Thoracic aorta (tissue), 2 donors: ENCODE measurements at places on chromosomes 7 and 10. TPM values are rescaled to one million over a fixed set of nuclear protein-coding genes. Genes with fewer than 3 reads are reported as not detected.

DNA sequence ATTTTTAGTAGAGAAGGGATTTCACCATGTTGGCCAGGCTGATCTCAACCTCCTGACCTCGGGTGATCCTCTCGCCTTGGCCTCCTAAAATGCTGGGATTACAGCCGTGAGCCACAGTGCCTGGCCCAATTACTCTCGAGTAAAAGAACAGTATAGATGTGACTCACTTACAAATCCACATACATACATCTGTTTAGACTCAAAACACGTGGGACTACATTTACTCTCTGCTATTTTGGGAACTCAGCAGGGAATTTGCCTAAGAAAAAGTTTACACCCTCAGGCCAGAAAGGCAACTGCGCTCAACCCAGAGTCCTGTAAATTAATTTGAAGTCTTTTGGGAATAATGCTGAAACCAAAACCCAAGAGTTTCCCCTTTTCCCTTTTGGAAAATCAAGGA is 289.7 kb downstream of the KLF6 start:
- no peak for DNase-seq

DNA sequence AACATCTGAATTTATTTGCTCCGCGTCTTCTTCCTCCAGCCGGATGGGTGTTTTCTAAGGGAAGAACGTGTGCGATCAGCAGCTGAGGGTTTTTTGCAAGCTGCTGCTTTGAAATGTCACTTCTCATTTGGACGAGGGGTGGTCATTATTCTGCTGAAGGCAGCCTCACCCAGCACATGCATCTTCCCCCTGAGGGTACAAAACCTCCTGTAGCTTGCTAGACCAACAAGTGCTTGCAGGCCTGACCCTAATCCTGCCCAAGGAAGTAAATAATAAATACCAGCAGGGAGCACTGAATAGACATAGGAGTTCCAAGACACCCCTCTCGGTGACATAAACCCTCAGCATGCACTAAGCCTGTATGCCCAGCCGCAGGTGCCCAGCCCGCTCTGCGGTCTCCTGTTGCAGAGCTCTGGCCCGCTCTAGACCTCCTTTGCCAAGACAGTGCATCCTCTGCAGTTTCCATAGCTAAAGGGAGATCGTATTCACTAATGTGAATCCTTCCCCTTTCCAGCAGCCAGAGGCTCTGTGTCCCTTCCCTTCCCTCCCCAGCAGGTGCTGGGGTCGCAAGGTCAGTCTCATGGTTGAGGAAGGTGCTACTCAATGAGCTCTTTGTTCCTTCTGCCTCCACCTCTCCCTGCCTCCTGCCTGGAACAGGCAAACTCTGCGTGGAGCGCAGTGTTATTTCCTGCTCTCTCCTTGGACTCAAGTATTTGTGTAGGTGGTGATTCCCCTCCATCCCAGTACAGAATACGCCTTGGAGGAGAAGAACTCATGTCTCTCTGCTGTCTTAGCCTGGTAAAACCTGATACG is 36.6 kb downstream of the SBDS start:
- DNase-seq: no peak

DNA sequence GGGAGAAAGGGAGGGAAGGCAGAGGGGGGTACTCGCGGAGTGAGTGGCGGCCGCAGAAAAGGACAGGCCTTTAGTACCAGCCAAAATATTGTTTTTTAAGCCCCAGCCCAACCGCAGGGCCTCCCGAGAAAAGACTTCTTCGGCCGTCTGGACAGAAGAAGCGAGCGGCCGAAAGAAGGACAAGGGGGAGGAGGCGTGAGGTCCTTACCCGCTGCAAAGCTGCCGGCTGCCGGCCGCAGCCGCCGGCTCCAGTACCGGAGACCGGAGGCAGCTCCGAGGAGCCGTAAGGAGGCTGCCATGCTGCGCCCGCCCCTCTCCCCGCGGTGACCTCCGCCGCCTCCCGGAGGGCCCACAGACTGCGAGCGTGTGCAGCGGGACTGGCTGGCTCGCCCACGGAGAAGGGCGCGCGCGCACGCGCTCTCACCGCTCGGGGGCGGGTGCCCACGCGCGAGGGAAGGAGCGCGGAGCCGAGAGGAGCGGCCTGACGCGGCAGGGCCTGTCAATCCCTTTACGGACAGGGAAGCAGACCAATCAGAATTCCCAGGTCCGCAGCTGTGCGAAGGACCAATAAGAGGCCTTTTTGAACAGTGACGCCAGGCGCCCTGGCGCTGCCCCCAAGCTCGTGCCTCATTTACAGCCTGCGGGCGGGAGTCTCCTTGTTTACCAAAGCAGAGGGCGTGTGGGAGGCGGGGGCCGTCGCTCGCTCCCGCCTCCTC is at the start of gene HIBADH:
TSS of gene HIBADH (minus strand) at position 394 of the 716 bp plus-strand sequence. CDS start at position 299, 95 bp downstream.
- DNase-seq: peak; percentile 96

DNA sequence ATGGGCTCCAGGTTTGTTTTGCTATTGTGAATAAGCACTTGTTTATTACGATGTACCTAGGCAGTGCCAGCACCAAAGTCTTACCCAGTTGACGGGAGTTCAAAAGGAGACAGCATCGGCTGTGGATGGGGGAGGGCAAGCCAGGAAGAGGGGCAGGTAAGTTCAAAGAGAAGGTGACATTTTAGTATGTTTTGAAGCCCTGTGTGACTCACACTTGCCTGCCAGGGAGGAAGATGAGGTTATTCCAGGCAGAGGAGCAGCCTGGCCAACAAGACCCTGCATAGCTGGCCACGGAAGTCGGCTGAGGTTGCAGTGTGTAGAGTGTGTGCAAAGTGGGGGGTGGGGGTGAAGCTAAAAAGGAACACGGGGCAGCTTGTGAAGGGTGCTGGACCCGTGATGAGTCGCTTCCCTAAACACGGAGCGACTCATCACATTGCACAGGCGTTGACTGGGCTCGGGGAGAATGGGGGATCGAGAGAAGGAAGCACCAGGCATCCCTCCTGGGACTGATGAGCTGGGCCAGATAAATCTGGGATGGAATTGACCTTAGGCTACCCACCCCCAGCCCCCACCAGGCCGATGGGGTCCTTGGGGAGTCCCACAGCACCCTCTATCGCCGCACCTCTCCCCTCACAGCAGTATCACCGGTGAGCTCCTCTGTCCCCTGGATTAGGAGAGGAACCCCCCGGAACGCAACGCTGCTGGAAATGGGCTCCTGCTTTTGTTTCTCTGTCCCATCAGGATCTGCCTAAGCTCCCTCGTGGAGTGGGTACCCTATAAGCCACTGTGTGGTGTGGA is 97.9 kb upstream of the IKZF1 start:
- DNase-seq: no peak

DNA sequence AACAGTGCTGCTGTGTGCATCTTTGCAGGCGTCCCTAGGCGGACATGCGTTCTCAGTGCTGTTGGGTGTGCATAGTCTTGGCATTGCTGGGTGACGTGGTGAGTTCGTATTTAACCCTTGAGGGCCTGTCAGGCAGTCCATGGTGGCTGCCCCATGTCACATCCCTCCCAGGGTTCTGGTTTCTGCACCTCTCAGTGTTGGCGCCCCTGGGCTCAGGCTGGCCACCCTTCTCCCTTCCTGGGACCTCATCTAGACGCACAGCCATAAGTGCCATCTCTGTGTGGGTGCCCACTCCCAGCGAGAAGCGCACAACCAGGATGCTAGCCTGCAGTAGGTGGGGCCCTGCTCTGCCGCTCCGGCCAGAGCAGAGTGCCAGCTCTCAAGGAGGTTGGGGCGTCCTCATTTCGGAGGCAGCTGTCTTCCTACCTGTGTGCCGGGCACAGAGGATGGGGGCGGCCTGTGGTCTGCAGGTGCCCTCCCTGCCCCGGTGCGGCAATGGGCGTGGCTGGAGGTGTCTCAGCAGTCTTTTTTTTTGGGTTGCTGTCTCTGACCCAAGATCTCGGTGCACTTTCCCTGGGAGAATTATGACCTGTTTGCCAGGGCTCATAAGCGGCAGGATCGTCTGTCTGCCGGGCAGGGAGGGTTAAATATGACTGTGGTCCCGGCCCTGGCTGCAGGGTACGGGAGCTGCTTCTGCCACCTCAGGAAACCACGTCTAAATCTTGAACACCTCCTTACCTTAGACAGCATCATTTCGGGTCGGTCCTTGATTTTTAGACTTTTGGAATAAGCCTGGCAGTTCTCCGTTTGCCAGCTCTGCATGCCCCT is 6.5 kb downstream of the INPP5A start:
- DNase-seq: peak; percentile 1

- no peak for DNase-seq
Observed at GRCh38 chr7:99000196-99000903, 122.0 kb downstream of the TRRAP start.

GRCh38 chr10:11699550-11700097 is 42.6 kb upstream of the ECHDC3 start:
- DNase-seq: no peak

DNA sequence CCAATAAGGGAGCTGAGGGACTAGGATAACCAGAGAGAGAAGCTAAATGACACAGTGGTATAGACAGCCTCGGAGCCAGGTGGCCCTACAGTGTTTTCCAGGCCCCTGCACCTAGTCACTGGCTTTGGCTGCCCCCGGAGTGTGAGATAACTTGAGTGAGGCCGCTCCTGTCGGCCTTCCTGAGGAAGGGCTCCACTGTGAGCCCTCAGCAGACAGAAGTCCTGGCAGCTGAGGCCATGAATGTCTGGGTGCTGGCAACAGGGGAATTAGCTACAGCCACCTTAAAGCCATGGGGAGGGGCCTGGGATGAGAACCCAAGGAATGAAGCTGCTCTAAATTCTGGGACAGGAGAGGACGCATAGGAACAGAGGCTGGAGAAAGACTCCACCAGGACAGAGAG is 4.6 kb upstream of the GDF10 start:
- DNase-seq: no peak

DNA sequence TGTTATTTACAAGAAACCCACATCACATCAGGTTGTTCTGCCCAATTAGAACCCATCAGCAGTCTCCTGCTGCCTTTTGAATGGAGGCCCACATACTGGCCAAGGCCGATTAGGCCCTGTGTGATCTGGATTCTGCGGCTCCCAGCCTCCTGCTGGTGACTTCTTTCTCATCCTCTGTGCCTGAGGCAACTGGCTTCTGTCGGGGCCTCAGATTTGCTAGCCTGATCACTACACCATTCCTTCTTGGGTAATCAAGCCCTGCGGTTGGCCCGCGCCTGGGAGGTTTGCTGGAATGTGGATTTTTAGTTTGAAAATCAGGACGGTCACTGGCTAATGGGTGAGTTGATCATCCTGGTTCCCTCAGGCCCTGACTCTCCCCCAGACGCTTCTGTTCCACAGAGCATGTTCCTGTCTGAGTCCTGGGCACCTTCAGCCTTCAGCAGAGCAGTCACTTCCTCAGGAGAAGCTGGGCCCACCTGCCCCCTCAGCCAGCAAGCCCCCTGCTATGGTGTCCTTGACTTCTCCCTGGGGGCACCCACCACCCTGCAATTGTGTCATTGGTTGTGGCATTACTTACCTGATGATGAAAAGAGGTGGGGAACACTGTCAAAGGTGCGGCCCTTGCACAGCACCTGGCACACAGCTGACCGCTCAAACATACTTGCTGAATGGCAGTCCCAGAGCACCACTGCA is 207.6 kb downstream of the PHTF2 start:
- no peak for DNase-seq

GRCh38 chr7:35032166-35032565 is 5.1 kb downstream of the DPY19L1 start:
- DNase-seq: no peak

DNA sequence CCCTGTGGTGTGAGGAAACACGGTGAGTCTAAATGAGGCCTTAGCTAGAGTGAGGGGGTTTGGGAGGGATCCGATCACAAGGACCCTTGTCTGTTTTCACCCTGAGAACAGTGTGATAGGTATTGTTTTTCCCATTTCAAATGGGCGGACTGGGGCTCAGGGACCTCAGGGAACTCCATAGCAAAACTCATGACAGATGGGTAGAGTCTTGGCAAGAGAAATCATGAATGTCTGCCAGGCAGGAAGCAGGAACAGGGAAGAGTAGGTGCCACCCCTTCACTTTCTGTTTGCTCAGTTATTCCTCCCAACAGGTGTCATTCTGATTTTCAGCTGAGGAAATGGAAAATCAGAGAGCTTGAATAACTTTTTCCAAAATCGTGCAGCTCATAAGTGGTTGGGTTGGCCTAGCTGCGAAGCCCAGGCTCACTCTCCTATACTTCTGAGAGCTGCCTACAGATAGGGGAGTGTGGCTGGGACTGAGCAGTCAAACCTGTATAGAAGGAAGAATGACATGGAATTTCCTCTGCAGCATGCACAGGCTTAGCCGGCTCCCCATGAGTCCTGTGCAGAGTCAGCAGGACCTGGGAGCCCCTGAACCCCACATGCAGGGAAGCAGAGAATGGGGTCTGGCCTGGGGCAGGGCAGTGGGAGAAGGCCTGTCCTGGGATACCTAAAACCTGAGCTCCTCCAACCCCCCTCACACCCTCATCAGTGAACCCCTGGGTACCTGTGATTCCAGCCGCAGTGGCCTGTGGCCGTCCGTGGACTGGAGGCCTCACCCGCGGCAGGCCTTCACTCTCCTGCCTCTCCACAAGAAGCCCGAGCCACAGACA is 17.6 kb upstream of the C10orf105 start:
- no peak for DNase-seq

- DNase-seq: no peak
Observed at GRCh38 chr7:130397051-130397757, 16.9 kb downstream of the CPA1 start.

DNA sequence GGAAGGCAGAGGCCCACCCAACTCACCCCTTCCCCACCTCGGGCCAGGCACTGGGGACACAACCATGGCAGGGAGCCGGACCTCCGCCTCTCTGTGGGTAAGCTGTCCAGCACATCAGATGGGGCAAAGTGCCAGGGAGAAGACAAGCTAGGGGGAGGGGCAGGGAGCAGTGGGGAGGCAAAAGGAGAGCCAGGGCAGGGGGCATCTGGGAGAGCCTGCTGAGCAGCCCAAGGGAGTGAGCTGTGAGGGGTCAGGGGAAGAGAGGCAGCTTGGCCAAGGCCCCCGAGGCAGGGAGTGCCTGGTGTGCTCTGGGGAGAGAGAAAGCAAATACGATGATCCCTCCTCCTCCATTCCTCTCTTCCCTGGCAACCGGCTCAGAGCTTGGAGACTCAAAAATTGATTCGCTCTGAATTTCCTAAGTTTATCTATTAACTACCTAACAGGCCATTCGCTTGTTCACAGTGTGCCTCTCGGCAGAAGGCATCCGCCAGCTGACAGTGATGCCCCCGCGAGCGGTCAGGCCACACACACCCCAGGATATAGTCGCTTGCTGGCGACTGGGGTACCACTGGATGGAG is 4.5 kb downstream of the CAMK2B start:
- DNase-seq: no peak

DNA sequence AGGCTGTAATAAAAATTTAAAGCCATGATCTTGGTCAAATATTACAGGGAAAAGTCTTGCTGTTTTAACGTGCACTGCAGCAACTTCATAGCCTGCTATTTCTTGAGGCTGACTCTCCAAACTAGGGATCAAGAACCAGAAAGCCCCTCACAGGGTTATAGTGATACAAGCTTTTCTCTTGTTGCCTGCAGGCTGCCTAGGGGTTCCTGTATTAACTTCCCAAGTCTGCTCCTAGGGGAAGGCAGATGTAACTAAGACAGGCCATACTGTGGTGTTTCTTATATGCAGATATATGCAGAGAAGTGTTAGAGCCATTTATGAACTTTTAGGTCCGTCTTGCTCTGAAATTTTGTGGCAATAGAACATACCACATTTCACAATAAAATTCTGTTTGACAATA is 175.7 kb downstream of the FOXP2 start:
- no peak for DNase-seq

GRCh38 chr10:16904049-16904448 is 86.8 kb upstream of the RSU1 start:
- no peak for DNase-seq

- no peak for DNase-seq
Observed at GRCh38 chr7:81740403-81740802, 29.4 kb downstream of the HGF start.

GRCh38 chr7:158399762-158400161 is 187.9 kb downstream of the PTPRN2 start:
- no peak for DNase-seq

The LGI1 gene
- total RNA-seq: not detected

The WEE2 gene
- not detected for total RNA-seq

The ADRB1 gene
- total RNA-seq: 0.42 TPM

The LRRD1 gene
- 0.81 TPM for total RNA-seq
